ENCODE measurements at places on chromosomes 7 and 10.

GRCh38 chr10:113751181-113751732 is at the start of gene PLEKHS1:
TSS of gene PLEKHS1 (plus strand) at chr10:113751682. CDS start at chr10:113755278, 3,596 bp downstream.
- DNase-seq: peak; percentile 86

DNA sequence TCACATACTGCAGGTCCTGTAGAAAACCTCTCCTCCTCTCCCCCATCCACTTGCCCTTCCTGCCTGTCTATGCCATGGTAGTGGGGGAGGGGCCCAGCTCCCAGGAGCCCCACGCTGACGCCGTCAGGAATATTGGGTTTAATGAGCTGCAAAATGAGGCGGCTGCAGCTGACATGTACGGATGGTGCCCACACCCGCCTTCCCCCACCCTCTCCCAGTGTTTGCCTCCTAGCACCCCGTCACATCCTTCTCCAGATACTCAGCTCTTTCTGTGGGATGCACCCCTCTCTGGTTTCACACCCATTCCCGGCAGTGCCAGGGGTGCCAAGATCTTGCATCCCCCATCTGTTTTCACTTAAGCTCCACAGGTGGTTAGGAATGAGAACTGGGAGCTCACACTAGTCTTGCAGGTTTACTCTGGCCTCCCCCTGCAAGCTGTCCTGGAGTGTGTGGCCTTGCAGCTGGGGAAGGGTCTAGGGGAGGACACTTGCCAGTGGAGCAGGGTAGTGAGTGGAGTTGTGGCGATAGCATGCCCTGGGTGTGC is 26.1 kb downstream of the GBX1 start:
- no peak for DNase-seq

DNA sequence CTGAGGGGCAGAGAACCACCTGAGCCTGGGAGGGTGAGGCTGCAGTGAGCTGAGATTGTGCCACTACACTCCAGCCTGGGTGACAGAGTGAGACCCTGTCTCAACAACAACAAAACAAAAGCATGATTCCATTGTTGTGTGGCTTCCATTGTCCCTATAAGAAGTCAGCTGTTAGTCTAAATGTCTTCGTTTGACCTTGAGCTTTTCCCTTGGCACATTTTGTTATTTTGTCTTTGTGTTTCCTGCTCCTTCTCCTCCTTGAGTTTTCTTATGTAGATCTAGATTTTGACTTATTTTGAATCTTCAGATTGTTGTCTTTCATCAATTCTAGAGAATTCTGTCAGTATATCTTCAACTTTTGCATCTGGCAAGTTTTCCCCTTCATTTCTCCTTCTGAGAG is 13.6 kb upstream of the JAKMIP3 start:
- DNase-seq: no peak

GRCh38 chr10:76925636-76926405 is 711.8 kb downstream of the KCNMA1 start:
- no peak for DNase-seq

- no peak for DNase-seq
Measured at GRCh38 chr10:102406815-102407214, 11.3 kb downstream of the NFKB2 start.

GRCh38 chr7:55060636-55061022 is 41.8 kb downstream of the EGFR start:
- no peak for DNase-seq

- no peak for DNase-seq
Measured at GRCh38 chr10:24840784-24841183, 111.6 kb downstream of the PRTFDC1 start.

- no peak for DNase-seq
Measured at GRCh38 chr7:25789701-25790640, 362.0 kb upstream of the NFE2L3 start.

DNA sequence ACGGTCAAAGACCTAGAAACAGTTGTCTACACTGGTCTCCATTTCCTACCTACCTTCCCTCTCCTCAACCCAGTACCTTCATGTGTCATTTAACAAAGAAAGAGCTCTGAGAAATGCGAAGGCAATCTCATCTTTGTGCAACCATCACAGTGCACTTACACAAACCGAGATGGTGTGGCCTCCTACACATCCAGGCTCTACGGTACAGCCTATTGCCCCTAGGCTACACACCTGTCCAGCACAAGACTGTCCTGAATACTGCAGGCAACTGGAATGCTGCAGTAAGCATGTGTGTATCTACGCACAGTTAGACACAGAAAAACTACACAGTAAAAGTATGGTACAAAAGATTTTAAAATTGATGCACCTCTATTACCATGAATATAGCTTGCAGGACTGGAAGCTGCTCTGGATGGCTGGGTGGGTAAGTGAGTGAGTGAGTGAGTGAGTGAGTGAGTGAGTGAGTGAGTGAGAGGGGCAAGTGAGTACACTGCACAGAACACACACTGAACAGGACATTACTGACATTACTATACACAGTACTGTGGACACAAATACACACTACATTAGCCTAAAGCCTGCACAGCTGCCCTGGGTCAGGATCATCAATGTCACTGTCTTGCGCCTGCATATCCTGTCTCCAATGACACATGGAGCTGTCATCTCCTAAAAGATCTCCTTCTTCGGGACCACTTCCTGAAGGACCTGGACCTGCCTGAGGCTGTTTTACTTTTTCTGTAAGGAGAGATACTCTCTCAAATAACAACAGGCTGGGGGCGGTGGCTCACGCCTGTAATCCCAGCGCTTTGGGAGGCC is 18.5 kb downstream of the ITGB1 start:
- no peak for DNase-seq

- DNase-seq: no peak
Measured at GRCh38 chr7:14691034-14691433, 211.5 kb downstream of the DGKB start.

DNA sequence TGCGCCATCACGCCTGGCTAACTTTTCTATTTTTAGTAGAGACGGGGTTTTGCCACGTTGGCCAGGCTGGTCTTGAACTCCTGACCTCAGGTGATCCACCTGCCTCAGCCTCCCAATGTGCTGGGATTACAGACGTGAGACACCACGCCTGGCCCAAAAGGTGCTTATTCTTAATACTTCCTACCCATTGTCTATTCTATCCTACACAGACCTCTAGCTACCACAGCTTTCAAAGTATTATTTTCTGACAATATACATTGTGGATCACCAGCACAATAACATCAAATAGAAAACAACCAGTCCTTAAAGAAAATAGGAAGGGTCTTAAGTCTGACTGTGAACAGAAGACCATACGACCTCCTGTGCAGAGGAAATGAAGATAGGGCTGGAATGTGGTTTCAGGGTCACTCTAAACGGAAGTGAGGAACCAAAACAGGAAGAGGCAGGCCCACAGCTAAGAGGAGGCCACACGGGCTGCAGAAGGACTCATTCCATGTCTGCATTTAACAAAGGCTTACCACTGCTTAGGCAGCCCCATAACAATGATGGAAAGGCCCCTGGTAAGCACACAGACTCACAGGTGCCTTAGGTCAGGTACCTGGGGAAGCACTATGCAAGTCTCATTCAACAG is 115.2 kb downstream of the ZFAND4 start:
- DNase-seq: no peak

GRCh38 chr10:49661140-49661856 is 18.2 kb upstream of the C10orf53 start:
- DNase-seq: no peak

- DNase-seq: no peak
Measured at GRCh38 chr10:62323751-62324150, 50.4 kb upstream of the ZNF365 start.

- no peak for DNase-seq
Measured at GRCh38 chr7:132113536-132114371, 462.5 kb downstream of the PLXNA4 start.

DNA sequence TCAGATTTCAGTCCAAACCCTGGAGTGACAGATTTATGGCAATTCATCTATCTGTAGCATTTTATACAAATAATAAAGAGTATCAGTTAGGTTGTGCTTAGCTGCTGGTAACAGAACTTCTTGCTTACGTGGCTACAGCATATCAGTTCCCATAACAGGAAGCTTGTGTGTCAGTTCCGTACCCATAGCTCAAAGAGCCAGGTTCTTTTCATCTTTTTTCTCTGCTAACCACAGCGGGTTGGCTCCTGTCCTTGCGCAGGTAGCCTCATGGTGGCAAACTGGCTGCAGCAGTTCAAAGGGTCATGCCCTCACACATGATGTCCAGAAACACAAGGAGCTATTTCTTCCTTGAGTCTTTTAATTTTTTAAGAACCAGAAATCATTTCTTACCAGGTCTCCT is 1041.8 kb downstream of the GATA3 start:
- no peak for DNase-seq

- no peak for DNase-seq
Measured at GRCh38 chr7:139224219-139224618, 6.8 kb upstream of the UBN2 start.

- peak; percentile 78 for DNase-seq
Measured at GRCh38 chr7:47453093-47454061, 128.5 kb downstream of the TNS3 start.

GRCh38 chr7:138712652-138713051 is 11.5 kb upstream of the SVOPL start:
- DNase-seq: no peak

DNA sequence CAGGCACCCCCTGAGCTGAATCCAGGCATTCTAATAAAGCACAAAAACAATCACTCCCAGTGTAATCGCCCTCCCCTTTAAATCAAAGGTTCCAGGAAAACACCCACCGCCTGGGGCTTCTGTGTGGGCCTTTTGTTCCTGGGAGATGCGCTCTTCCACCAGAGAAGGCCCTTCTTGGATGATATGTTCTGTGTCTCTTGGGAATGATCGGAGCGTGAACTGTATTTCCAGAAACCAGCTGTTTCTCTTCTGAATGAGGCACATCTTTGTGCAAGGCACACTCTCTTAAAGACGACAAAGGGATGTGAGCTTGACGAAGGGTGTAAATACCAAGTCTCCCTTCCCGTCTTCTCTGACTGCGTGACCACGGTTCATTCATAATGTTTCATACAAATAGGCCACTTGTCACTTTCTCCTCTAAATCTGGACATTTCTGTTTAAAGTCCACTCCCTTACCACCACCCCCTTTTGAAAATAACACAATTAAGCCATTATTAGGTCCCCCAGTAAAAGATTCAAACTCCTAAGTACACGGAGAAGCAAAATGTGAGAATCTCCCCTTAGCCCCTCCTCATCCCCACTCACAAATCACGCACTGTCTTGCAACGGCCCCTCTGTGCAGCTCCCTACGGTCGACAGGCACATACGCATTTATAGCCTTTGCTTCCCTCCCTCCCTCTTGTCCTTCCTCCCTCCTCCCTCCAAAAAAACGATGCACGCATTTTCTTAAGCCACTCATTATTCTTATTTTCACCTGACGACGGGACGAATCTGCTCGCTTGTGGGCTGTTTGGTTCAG is 45.6 kb upstream of the ENO4 start:
- DNase-seq: peak; percentile 40

DNA sequence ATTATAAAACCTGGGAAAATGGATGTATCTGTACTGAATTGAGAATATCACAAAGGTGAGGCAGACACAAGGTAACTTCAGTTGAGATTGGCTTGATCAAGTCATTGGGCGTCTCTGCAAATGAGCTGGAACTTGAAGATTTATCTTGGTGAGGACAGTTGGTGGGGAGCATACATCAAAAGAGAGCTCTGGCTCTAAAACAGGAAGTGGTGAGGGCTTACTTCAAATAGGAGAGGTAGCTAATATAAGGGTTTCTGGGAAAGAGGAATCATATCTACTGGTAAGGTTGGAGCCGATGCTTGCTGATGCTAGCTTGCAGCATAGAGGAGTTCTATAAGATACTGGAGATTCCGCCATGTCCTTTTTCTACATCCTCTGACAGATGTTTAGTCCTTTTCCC is 39.9 kb upstream of the FGL2 start:
- no peak for DNase-seq

GRCh38 chr10:119853574-119853973 is 19.1 kb downstream of the MCMBP start:
- no peak for DNase-seq

Measured in foreskin melanocyte (primary cell).